ENCODE measurements at places on chromosomes 1 and 21. TPM values are rescaled to one million over a fixed set of nuclear protein-coding genes. Genes with fewer than 3 reads are reported as not detected.
A peak's percentile ranks its signal among the peaks of the same experiment; 100 is the strongest.

The UTS2 gene
- 2.0 TPM for total RNA-seq

The STUM gene
- total RNA-seq, result not detected

The TMPRSS3 gene
- total RNA-seq, result 10.7 TPM

The NMNAT2 gene
- total RNA-seq, result not detected

The CLCNKB gene
- not detected for total RNA-seq

The ZFP69B gene
- 6.3 TPM for total RNA-seq

The LAX1 gene
- 26.3 TPM for total RNA-seq

The OR6P1 gene
- not detected for total RNA-seq

The HAO2 gene
- not detected for total RNA-seq

The CELA3B gene
- not detected for total RNA-seq

GRCh38 chr1:4494558-4494957 is 159.9 kb upstream of the AJAP1 start:
- no peak overlapping the region for H3K4me3 ChIP-seq
- no peaks in the 10 kb centered on the region for H3K36me3 ChIP-seq
- peaks cover 4% of the 10 kb centered on the region for H3K27me3 ChIP-seq
- no peak overlapping the region for H3K27ac ChIP-seq
- no peak for DNase-seq

DNA sequence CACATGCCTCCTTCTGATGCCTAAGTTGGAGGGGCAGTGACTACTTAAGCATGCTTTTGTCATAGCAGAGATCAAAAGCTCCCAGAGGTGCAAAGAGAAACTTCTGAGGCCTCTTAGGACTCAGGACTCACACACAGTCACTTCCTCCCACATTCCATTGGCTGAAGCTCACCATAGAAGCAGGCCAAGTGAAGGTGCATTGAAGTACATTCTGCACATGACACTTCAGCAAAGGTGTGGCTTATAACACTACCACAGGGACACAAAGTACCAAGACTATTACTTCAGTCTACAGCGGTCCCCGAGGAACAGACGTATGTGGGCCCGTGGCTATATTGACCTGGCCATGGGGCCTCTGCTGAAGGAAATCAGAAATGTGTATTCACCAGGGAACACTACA is 2.5 kb upstream of the POGK start:
- H3K4me1 ChIP-seq, result peaks cover 28% of the 10 kb centered on the region
- no peak overlapping the region for H3K4me3 ChIP-seq
- H3K27me3 ChIP-seq, result peaks cover 5% of the 10 kb centered on the region
- DNase-seq, result no peak
- H3K27ac ChIP-seq, result no peak overlapping the region

GRCh38 chr1:27658951-27659496 is 13.0 kb downstream of the IFI6 start:
- peak overlapping the region; percentile 85 for H3K27ac ChIP-seq
- H3K27me3 ChIP-seq, result no peaks in the 10 kb centered on the region
- peak overlapping the region; percentile 83 for H3K4me3 ChIP-seq

GRCh38 chr1:41566274-41566885 is 81.9 kb upstream of the EDN2 start:
- no peak overlapping the region for H3K4me3 ChIP-seq
- H3K27me3 ChIP-seq, result no peaks in the 10 kb centered on the region
- no peak for DNase-seq
- peaks cover 9% of the 10 kb centered on the region for H3K36me3 ChIP-seq

DNA sequence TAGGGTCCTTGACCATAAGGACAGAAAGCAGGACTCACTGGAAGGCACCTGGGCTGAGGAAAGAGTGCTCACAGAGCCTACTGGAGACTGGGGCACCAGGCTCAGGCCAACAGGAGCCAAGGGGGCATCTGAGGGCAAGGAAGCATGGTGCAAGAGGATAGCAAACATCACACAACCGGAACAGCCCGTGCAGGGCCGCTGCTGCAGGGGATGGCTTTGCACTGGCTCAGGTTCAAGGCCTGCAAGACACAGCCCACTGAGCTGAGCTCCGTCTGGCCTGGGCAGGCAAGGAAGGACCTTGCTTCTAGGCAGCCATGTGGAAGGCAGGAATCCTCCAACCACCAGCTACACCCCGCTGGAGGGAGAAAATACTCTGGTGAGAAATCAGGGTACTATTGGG is 59.8 kb upstream of the KIF26B start:
- no peak for DNase-seq
- H3K4me1 ChIP-seq, result no peaks in the 10 kb centered on the region
- no peaks in the 10 kb centered on the region for H3K36me3 ChIP-seq
- no peak overlapping the region for H3K27ac ChIP-seq
- no peaks in the 10 kb centered on the region for H3K27me3 ChIP-seq
- no peak overlapping the region for H3K4me3 ChIP-seq

- H3K27me3 ChIP-seq, result peaks cover 2% of the 10 kb centered on the region
- DNase-seq, result no peak
- H3K4me1 ChIP-seq, result no peaks in the 10 kb centered on the region
- H3K36me3 ChIP-seq, result no peaks in the 10 kb centered on the region
These were observed 42.7 kb upstream of the GOLT1A start for GRCh38 chr1:204256531-204256930.

- H3K27me3 ChIP-seq, result no peaks in the 10 kb centered on the region
- no peaks in the 10 kb centered on the region for H3K4me1 ChIP-seq
- H3K27ac ChIP-seq, result no peak overlapping the region
- no peak overlapping the region for H3K4me3 ChIP-seq
- no peaks in the 10 kb centered on the region for H3K36me3 ChIP-seq
These were observed 529.5 kb downstream of the COL11A1 start for GRCh38 chr1:102578804-102579203.

DNA sequence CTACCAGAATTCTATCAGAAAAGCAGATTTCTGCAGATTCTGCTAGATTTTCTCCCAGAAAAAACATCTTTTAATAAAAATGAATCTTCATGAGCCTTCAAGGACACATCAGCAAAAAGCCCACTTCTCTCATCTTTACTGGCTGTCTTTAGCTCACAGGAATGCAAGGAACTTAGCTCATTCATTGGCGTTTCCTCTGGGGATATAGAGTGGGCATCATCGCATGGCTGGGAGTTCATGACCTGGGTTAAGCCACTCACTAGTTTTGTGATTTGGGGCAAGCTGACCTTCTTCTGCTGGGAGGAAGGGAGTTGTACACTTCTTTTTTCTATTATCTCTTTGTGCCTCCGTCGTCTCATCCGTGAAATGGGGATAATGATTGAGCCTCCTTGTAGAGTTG is 149.7 kb downstream of the KAZN start:
- no peak overlapping the region for H3K4me3 ChIP-seq
- no peaks in the 10 kb centered on the region for H3K4me1 ChIP-seq
- no peak overlapping the region for H3K27ac ChIP-seq
- no peak for DNase-seq

- no peaks in the 10 kb centered on the region for H3K36me3 ChIP-seq
- DNase-seq, result no peak
- peaks cover 7% of the 10 kb centered on the region for H3K27me3 ChIP-seq
- H3K4me3 ChIP-seq, result no peak overlapping the region
- H3K4me1 ChIP-seq, result no peaks in the 10 kb centered on the region
- H3K27ac ChIP-seq, result no peak overlapping the region
These were observed 110.1 kb downstream of the FOXD2 start for GRCh38 chr1:47547753-47548573.

DNA sequence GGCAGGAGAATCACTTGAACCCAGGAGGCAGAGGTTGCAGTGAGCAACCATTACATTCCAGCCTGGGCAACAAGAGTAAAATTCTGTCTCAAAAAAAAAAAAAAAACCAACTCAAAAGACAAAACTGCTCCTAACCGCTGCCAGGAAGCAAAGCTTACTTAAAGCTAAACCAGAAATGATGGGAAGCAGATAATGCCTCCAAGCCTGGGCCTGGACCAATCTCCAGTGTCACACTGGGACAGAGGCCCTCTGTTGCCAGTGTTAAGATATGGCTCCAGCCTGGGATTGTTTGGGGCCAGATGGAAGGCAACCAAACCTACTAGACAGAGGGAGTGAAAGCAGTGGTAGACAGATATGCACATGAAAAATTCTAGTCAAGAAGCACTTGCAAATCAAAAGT is 36.9 kb downstream of the NSL1 start:
- H3K4me3 ChIP-seq, result peak overlapping the region; percentile 68
- DNase-seq, result no peak
- peaks cover 9% of the 10 kb centered on the region for H3K36me3 ChIP-seq
- no peaks in the 10 kb centered on the region for H3K27me3 ChIP-seq

DNA sequence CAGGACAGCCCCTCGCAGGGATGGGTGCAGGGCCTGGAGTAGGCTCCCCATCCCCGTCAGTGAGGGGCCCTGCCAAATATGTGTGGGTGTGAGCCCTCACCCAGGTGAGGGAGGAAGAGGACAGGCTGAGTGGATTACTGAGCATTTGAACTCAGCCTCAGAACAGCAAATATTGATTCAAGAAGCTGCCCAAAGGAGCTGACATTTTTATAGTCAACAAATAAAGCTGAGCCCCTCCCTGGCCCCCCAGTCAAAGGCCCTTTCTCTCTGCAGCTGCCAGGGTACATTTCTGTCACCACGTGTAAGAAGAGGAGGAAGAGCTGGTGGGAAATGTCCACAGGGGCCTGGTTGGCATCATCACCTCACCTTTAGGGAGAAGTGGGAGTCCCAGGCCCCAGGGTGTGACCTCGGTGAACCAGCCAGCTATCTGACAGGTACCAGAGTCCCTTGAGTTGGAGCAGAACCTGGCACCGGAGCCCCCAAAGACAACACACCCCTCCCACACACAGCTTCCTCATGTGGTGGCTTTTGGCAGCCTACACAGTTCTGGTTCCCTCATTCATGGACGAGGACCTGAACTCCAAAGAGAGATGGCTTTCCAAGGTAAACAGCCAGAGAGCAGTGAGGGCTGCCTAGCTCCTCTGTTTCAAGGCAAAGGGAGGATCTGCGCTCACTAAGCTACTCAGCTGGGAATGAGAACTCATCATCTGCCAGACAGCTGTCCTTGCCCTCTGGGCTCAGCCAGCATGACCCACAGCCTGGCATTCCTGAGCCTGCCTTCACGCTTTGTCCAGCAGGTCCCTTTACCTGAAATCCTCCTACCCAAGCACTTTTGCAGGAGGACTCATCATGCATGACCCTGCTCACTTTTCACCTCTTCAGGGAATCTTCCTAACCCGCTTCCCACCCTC is 43.0 kb upstream of the TENT5C start:
- H3K27me3 ChIP-seq, result peaks cover 5% of the 10 kb centered on the region
- DNase-seq, result no peak
- no peak overlapping the region for H3K4me3 ChIP-seq
- H3K36me3 ChIP-seq, result no peaks in the 10 kb centered on the region

DNA sequence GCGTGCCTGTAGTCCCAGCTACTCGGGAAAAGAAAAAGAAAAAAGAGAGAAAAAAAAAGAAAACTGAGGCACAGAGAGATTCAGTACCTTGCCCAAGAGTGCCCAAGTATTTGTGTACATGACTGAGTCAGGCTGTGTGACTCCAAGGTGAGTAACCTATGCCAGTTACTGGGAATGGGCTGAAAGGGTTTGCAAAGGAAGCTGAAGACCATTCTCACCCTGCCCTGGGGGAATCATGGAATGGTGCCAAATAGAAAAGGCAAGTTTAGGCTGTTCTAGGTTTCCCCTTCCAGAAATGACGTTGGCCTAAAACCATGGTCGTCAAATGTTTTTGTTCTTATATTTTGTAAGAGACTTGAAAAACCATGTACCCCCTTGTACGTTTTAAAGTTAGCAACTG is 37.9 kb upstream of the LRIG2 start:
- DNase-seq, result no peak
- H3K27me3 ChIP-seq, result peaks cover 2% of the 10 kb centered on the region
- no peaks in the 10 kb centered on the region for H3K36me3 ChIP-seq
- H3K4me1 ChIP-seq, result peaks cover 2% of the 10 kb centered on the region

- no peak for DNase-seq
- H3K4me1 ChIP-seq, result peaks cover 8% of the 10 kb centered on the region
- H3K4me3 ChIP-seq, result no peak overlapping the region
These were observed 18.7 kb downstream of the CTH start for GRCh38 chr1:70429757-70430156.

DNA sequence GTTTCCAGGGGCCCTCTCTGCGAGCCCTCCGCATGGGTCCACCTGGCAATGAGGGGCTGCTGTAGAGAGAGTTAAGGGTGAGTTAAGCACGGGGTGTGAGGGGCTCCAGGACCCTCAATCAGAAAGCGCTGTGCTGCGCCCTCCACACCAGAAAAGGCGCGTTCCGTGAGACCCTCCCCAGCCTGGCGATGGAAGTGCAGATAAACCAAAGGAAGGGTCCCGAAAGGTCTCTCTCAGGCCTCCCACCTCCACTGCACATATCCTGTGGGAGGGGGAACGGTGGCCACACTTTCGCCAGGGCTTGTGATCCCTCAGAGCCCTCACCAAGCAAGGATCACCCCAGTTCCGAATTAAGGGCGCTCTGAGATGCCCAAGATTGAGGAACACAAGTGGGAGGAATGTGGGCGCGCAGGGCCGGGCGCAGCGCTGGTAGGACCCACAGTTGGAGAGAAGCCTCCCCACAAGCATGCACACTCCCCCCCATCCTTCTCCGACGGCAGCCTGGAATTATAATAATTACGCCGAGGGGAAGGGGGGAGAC is 1.1 kb downstream of the WNT3A start:
- no peaks in the 10 kb centered on the region for H3K36me3 ChIP-seq
- DNase-seq, result no peak
- H3K4me3 ChIP-seq, result peak overlapping the region; percentile 13
- H3K4me1 ChIP-seq, result peaks cover 16% of the 10 kb centered on the region
- no peak overlapping the region for H3K27ac ChIP-seq

GRCh38 chr21:35149698-35150097 is 100.6 kb upstream of the RUNX1 start:
- peaks cover 3% of the 10 kb centered on the region for H3K4me1 ChIP-seq
- no peak overlapping the region for H3K4me3 ChIP-seq
- H3K36me3 ChIP-seq, result peaks cover 13% of the 10 kb centered on the region
- no peak for DNase-seq
- H3K27ac ChIP-seq, result no peak overlapping the region
- H3K27me3 ChIP-seq, result peaks cover 7% of the 10 kb centered on the region

DNA sequence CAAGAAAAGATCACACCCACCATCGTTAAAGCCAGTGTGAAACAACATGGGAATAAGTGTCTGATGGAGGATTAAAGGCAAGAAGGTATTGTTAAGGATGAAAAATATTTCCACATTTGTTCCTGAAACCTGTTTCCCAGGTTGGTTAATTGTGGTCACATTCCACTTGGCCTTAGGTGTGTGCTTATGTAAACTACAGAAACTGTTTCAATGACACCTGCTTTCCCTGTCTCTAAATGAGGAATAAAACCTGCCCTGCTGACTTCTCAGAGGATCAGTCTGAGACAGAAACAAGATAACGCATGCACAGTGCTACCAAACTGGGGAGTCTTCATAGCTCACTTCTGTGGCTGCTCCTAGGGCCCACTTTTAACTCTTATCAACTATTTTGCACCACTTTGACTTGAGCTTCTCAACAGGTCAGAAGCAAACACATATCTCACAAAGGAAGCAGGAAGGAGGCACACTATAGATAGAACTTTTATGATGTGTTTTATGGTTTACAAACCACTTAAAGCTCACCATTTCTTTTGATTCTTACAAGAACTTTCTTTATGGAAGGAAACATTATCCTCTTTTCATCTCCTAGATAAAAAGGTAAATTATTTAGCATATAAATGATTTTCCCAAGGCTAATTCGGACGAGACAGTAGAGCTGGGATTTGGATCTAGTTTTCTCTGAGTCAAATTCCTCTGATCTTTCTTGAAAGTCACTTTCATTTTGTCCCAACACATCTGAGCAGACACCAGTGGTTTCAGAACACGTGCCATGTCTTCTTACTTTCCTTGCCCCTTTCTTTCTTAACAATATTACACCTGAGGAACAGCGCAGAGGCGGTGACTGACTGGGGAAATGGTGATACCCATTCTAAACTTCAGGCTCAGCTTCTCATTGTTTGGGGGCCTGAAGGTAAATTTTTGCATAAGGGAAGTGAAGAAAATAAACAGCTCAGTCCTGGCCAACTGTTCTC is 33.4 kb downstream of the CYP2J2 start:
- DNase-seq, result no peak
- peaks cover 11% of the 10 kb centered on the region for H3K36me3 ChIP-seq
- peak overlapping the region; percentile 85 for H3K27ac ChIP-seq
- H3K27me3 ChIP-seq, result no peaks in the 10 kb centered on the region
